ENCODE measurements at places on chromosomes 7 and 10. TPM values are rescaled to one million over a fixed set of nuclear protein-coding genes. Genes with fewer than 3 reads are reported as not detected.

The DMTF1 gene
- total RNA-seq = 49.2 TPM

The CARD11 gene
- 46.0 TPM for total RNA-seq

The SUV39H2 gene
- total RNA-seq = 14.1 TPM

The NFE2L3 gene
- 55.4 TPM for total RNA-seq

The UBTD1 gene
- 41.0 TPM for total RNA-seq

The STEAP1B gene
- total RNA-seq = 29.0 TPM

The NPC1L1 gene
- total RNA-seq = not detected

The HHEX gene
- 32.8 TPM for total RNA-seq

The SPAG6 gene
- total RNA-seq = not detected

The TBX20 gene
- total RNA-seq = 1.3 TPM

The SOSTDC1 gene
- total RNA-seq = not detected

The MACROH2A2 gene
- total RNA-seq = 0.36 TPM

The ANKRD1 gene
- total RNA-seq = 667 TPM

The CRTAC1 gene
- 0.28 TPM for total RNA-seq

Data from endothelial cell of coronary artery (primary cell).